ENCODE measurements at places on chromosomes 11 and 22.

DNA sequence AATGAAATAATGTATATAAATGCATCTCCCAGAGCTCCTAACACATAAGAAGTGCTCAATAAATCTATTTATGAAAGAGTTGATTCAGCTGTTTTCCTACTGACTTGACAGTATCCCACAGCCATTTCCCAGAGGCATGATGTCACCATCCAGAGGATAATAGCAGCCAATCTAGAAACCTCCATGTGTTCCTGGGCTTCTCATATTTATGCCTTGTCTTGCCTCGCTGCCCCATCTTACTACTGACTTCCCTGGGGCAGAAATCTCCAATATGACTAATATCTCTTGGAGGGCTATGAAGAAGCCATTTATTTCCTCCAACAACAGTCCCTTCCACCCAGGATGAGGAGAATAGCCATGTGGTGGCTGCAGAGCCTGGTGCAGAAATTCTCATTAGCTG lies 115.4 kb upstream of the NAV2 start:
- no peak for DNase-seq

GRCh38 chr11:10076458-10077141 lies 217.4 kb downstream of the SBF2 start:
- DNase-seq: peak; percentile 38

DNA sequence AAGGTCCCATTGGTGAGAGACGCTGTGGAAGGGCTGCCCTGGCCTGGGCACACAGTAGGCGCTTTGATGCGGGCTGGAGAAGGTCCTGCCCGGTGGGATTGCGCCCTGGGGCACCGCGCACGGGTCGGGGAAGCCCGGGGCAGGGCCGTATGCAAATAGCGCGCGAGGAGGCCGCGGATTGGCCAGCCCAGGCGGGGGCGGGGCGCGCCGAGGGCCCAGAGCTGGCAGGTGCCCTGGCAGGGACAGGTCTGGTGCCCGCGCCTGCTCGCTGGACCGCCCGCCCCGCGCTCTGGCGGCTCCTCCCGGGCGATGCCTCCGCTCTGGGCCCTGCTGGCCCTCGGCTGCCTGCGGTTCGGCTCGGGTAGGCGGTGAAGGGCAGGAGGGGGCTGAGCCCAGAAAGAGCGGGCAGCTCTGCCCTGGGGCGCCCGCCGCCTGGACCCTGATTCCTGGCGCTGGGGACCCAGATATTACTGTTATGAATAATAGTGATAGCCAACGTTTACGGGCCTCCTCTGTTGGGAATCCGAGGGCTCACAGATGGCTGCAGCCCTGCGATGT lies at the start of gene UPK3A:
UPK3A (plus strand) TSS at position 245 of the 558 bp plus-strand sequence; CDS start at position 310, 65 bp downstream.
- DNase-seq: peak; percentile 84

- DNase-seq: no peak
These were observed 4.3 kb downstream of the ZC3H7B start for GRCh38 chr22:41305646-41306045.

GRCh38 chr11:12727563-12728211 lies 53.5 kb downstream of the TEAD1 start:
- no peak for DNase-seq

DNA sequence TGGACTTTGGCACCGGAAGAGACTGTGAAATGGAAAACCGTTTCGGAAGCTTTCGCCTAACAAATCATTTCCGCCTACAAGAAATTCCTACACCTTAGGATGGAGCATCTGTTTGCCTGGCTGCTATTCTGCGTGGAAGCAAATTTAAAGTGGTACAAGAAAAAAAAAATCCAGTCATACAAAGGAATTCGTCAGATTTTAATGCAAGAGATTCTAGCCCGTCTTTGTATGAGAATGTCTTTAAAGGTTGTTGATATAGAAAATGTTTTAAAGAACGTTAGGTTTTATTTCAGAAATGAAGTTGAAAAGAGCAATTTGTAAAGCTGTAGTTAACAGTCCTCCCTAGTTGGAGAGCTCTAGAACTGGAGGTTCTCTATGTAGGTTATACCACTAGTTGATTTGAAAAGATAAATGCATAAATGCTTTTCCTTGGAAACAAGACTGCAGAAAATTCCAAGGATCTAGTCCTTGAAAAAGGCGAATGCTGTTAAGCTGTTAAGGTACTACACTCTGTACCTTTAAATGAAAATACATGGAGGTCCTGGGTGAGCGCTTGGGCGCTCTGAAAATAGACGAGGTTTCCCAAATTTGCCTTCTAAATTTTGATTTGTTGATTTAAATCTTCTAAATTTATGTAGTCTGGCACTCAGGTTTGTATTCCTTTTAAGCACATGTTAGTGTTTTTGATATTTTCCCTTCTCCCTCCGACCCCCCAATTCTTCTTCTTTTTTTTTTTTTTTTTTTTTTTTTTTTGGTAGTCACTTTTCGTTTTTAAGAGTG lies 2.4 kb downstream of the NCR3LG1 start:
- DNase-seq: no peak

DNA sequence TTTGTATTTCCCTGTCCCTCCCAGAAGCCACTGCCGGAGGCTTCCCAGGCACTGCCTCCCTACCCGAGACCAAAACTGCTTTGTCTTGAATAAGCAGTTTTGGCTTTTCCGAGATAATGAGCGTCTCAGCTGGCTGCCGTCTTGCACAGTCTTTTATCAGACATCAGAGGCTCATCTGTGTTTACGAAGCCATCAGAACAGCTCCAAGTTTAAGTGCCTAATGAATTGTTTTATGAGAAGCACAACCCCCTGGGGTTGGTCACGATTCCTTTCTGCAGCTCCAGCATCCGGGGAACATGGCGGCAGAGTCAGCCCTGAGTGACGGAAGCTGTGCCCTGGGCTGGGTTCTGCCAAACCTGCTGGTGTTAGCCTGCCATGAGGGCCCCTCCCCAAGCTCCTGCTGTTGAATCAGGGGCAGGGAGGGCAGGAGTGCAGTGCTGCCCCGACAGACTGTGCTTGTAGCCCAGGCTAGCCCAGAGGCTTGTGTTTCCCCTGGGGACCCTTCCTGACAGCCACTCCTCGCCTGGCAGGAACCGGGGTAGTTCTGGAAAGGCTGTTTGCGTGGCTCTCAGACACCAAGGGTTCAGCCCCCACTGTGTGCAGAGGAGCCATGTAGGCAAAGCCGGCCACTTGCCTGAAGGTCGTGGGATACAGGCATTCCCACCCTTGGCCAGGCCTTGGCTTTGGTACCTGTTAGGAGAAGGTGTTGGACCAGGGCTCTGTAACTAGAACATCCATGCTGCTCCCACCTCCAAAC lies 96.1 kb downstream of the MORC2 start:
- DNase-seq: no peak

DNA sequence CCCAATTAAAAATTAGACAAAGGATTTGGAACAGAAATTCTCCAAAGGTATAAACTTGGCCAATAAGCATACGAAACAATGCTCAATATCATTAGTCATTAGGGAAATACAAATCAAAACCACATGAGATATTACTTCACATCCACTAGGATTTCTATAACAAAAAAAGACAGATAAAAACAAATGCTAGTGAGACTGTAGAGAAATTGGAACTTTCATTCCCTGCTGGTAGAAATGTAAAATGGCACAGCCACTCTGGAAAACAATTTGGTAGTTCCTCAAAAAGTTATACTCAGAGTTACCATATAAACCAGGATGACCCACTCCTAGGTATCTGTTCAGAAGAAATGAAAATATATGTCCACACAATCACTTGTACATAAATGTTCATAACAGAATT lies 71.6 kb downstream of the RPL27A start:
- no peak for DNase-seq

GRCh38 chr11:110759972-110760381 lies 47.7 kb upstream of the ARHGAP20 start:
- DNase-seq: no peak

DNA sequence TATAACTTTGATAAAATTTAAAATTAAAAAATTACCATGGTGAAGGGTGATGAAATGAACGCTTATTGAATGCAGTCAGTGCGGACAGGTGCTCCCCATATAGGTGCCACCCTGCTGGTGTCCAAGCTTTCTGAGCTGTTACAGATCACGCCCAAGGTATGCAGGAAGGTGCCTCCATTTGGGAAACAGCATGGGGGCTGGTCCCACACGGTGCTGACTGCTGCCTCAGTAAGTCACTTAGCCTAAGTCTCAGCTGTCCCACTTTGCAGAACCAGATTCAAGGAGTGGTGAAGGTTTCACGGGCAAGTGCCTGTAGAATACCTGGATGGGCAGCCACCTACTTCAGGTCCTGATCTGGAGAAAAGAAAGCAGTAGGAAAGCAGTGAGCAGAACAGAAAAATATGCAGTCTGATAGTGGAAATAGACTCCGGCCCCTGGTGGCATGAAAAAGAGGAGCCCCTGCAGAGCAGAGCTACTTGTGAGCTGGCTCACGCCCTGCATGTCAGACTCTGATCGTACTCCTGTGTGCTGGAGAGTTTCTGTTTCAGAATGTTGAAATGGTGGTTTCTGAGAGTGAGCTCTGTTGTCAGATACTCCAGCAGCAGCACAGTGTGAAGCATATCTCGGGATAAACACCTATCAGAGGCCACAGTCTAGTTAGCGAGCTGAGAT lies 33.2 kb downstream of the ADORA2A start:
- DNase-seq: no peak

DNA sequence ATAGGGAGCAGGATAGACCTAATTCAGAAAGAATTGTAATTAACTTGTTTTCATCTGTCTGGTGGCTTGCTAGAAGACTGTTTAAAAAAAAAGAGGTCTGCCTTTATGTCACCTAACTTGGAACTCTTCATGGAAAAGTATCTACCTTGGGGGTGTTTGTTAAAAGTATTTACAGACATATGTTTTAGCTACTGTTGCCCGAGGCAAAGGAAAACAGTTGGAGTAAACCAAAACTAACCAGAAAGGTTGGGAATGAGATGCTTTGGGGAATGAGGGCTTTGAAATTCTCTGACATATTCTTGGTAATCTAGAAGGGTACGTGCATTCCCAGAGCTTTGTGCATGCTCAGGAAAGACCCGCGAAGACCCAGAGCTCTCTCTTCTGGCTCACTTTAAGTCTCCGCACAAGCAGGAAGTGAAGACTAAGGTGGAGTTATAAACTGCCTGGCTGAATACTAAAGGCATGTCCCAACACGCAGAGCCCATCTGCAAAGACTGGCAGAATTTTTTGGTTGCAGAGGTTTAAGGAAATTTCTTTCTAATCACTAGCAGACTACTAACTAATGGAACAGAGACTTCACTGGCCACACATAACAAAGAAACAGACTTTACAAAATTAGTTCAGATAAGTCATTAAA lies 33.2 kb downstream of the HIKESHI start:
- DNase-seq: no peak

GRCh38 chr11:46247659-46248058 lies 29.8 kb upstream of the CREB3L1 start:
- DNase-seq: no peak

GRCh38 chr22:17957693-17958092 lies 66.7 kb downstream of the MICAL3 start:
- no peak for DNase-seq

DNA sequence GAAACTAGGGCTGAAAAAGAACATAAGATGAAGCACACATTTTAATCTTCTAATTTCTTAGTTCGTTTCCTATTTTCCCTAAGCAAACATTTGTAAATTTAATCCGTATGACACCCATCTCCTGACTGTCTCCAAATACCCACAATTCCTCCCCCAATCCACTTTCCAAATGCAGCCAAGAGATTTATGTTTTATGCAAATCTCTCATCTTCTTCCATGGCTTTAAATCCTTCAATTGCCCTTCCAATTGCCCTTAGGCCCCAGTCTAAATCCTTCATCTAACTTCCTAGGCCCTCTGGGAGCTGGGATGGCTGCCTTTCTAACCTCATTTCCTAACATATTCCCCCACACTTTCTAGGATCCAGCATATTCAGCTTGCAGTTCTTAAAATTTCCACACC lies 18.0 kb upstream of the POU2AF1 start:
- DNase-seq: no peak

- no peak for DNase-seq
These were observed 4.8 kb upstream of the PHF21B start for GRCh38 chr22:45014654-45015053.

DNA sequence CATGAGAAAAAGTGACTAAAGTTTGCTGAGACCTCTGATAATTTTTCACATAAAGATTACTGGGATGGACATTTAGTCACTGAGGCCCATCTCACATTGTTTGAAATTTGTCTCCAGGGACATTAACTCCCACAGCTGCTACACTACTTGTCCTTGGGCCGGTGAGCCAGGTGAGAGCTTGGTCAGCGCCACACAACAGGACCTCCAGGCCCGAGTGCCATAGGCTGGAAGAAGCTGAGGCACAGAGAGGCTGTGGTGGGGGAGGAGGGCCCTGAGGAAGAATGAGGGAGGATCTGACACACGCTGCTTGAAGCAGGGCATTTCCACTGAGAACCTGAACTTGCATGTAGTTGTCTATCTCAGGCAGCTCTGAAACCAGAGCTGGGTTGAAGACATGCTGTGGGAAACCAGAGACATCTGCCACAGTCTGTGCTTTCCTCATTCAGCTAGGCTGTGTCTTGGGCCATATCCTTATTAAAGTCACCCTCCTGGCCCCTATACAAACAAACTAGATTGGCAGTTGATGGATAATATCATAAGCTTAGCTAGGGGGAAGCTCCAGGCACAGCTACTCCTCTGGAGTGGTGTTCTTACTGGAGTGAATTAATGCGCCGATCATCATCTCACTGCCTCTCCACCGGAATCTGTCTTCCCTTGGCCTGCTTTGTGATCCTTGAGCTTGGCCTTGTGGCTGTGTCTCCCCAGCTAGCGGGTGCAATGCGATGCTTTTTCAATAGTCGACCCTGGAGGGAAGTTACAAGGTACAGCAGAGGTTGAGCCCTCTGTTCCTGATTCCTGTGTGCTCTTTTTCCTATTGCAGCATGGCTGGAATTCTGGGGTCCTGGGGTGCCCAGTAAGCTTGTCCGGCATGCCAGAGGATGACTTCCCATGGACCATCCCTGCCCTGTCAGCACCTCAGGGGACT lies 225.3 kb upstream of the B3GAT1 start:
- DNase-seq: no peak

All from memory B cell (primary cell).